Activated naive CD4-positive, alpha-beta T cell treated with anti-CD3 and anti-CD28 coated beads for 36 hours (primary cell): ENCODE measurements at places on chromosomes 2 and 18. TPM values are rescaled to one million over a fixed set of nuclear protein-coding genes. Genes with fewer than 3 reads are reported as not detected.

GRCh38 chr2:206915121-206915520 is 24.2 kb upstream of the CPO start:
- no peaks in the 10 kb centered on the region for H3K36me3 ChIP-seq
- H3K27ac ChIP-seq: no peak overlapping the region
- no peaks in the 10 kb centered on the region for H3K4me1 ChIP-seq
- no peaks in the 10 kb centered on the region for H3K27me3 ChIP-seq
- peak; percentile 36 for DNase-seq
- no peak overlapping the region for H3K4me3 ChIP-seq

GRCh38 chr2:166803373-166804000 is 84.8 kb upstream of the XIRP2 start:
- DNase-seq: no peak
- H3K36me3 ChIP-seq: no peaks in the 10 kb centered on the region
- H3K4me1 ChIP-seq: peaks cover 23% of the 10 kb centered on the region
- no peak overlapping the region for H3K27ac ChIP-seq
- no peaks in the 10 kb centered on the region for H3K27me3 ChIP-seq

DNA sequence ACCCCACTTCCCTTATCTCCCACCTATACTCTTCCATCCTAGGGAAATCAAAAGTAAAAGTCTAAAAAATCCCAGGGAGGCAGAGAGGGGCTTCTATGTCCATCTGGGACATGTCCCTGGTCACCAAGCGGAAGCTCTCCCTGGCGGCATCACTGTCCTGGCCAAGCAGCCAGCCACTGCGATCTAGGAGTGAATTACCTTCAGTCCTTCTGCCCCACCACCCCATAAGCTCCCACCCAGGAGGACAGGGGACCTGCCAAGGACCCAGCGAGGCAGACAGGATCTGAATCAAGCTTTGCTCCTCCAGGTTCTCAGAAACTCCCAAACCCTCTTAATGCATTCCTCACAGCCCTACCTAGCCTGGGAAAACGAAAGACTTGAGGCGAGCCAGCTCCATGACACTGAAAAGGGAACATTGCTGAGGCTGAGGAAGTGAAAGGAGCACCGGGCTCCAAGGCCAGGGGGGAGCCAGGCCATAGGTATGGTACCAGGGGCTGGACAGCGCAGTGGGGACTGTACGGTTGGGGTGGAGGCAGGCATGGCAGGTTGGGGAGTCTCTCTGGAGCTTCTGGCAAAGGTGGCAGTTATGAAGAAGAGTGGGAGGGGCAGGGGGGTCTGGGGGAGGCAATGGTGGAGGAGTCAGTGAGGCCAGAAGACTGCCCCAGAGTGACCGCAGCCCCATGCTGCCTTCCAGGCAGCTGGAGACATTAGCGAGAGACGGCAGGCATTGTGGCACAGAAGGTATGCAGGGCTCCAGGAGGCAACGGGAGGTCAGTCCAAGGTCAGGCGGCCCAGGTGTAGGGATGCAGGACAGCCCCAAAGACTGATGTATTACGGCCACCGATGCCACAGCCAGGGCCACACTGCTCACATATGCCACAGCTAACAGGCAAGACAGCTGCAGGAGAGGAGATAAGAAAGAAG is 2.7 kb upstream of the SLC23A3 start:
- peaks cover 9% of the 10 kb centered on the region for H3K36me3 ChIP-seq
- H3K27ac ChIP-seq: no peak overlapping the region
- H3K4me1 ChIP-seq: peaks cover 25% of the 10 kb centered on the region
- no peak overlapping the region for H3K4me3 ChIP-seq

GRCh38 chr18:46169464-46169941 is 65.3 kb downstream of the HAUS1 start:
- no peaks in the 10 kb centered on the region for H3K27me3 ChIP-seq
- DNase-seq: no peak
- no peak overlapping the region for H3K27ac ChIP-seq
- no peak overlapping the region for H3K4me3 ChIP-seq

- H3K36me3 ChIP-seq: no peaks in the 10 kb centered on the region
- H3K27ac ChIP-seq: no peak overlapping the region
- no peak for DNase-seq
- no peaks in the 10 kb centered on the region for H3K4me1 ChIP-seq
These were observed 38.1 kb downstream of the LRRTM4 start for GRCh38 chr2:77484026-77484425.

DNA sequence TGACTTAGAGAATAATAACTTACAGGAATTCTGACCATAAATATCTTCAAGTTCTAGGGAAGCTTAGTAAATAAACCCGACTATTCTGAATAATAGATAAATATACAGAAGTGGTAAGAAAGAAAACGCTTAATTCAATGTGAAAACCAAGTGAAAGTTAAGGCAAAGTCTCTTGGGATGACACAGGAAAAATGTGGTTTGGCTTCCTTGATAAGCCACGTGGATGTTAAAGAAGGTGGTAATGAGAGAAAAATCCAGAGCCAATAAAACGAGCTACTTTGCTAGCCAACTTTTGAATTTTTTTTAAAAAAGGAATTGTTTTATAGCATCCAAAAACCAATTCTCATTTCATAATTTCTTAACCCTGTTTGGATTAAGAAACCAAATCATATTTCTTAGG is 166.2 kb upstream of the VRK2 start:
- no peak overlapping the region for H3K27ac ChIP-seq
- no peak overlapping the region for H3K4me3 ChIP-seq
- no peaks in the 10 kb centered on the region for H3K4me1 ChIP-seq
- no peak for DNase-seq
- H3K27me3 ChIP-seq: no peaks in the 10 kb centered on the region
- no peaks in the 10 kb centered on the region for H3K36me3 ChIP-seq

GRCh38 chr18:8286303-8286702 is 322.9 kb upstream of the RAB12 start:
- no peaks in the 10 kb centered on the region for H3K36me3 ChIP-seq
- no peaks in the 10 kb centered on the region for H3K27me3 ChIP-seq
- H3K4me3 ChIP-seq: no peak overlapping the region
- no peak for DNase-seq

The COLEC11 gene
- total RNA-seq: not detected

The FSIP2 gene
- 0.14 TPM for total RNA-seq

The TMEM37 gene
- total RNA-seq: not detected

The C1QL2 gene
- total RNA-seq: not detected
